ENCODE measurements at places on chromosomes 6 and 20. TPM values are rescaled to one million over a fixed set of nuclear protein-coding genes. Genes with fewer than 3 reads are reported as not detected.

The EZR gene
- 22.0 TPM for polyA plus RNA-seq

The NRN1 gene
- 1.5 TPM for polyA plus RNA-seq

DNA sequence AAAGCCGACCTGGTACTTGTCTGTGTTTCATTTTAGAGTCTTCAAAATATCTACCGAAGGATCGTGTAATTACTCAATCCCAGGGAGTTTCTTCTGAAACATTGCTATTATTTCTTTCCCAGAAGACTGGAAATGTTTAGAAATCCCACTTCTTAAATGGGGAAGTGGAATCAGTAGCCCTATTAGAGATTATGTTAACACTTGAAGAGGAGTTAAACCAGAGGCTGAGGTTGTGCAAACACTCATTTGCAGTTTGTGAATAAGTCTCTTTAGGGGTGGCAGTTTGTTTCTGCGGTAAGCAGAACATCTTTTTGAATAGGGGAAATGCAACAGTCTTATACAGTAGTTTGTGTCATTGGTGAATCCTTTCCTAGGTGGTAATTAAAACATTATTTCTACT, 21.3 kb downstream of the DSP start:
- no peak overlapping the region for H3K4me3 ChIP-seq
- DNase-seq, result no peak
- no peak overlapping the region for H3K27ac ChIP-seq
- H3K36me3 ChIP-seq, result peaks cover 42% of the 10 kb centered on the region
- peaks cover 14% of the 10 kb centered on the region for H3K4me1 ChIP-seq

- H3K27ac ChIP-seq, result no peak overlapping the region
- no peak for DNase-seq
- no peaks in the 10 kb centered on the region for H3K36me3 ChIP-seq
- no peaks in the 10 kb centered on the region for H3K27me3 ChIP-seq
- peaks cover 2% of the 10 kb centered on the region for H3K4me1 ChIP-seq
Measured at GRCh38 chr6:43761666-43762409, 8.2 kb upstream of the VEGFA start.

DNA sequence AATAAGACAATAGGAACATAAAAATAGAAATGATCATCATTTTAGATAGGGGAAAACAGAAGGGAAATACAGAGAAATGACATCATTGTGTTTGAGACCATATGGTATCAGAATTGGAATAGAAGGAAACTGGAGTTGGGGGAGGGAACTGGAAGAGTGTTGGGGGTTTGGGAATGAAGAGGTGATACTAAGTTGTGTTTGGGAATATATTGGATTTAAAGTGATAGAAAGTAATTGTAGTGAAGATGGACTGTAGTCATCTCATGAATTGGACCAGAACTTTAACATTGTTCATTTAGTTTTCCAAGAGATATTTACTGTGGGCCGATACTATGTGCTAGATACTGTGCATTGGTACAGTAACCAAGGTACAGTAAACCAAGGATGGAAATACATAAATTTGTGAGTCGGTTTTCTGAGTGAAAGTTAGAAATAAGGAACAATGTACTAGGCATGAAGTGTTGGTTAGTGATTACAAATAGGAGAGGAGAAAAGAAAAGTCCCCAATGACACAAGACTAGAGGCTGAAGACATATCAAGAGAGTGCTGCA, 32.3 kb downstream of the KCNQ5 start:
- H3K36me3 ChIP-seq, result no peaks in the 10 kb centered on the region
- no peak overlapping the region for H3K27ac ChIP-seq
- no peaks in the 10 kb centered on the region for H3K4me1 ChIP-seq
- no peaks in the 10 kb centered on the region for H3K27me3 ChIP-seq

DNA sequence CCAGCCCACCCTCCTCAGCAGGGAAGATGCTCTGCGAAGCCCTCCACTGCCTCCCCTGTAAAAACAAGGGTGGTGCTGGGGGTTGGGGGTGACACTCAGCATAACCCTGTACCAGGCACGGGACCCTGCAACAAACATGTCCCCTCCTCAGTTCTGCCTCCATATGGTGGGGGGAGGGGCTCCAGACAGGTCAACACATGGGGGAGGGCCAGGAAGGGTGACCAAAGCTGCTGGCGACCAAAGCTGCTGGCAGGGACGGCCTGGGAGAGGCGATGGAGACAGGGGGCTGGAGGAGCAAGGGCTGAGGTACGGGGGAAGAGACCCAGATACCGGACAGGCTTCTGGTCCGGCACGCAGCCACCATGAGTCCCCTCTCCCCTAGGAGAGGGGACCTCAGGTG, 123.2 kb downstream of the TAF4 start:
- no peaks in the 10 kb centered on the region for H3K36me3 ChIP-seq
- no peaks in the 10 kb centered on the region for H3K4me1 ChIP-seq
- H3K27ac ChIP-seq, result no peak overlapping the region
- no peak for DNase-seq

DNA sequence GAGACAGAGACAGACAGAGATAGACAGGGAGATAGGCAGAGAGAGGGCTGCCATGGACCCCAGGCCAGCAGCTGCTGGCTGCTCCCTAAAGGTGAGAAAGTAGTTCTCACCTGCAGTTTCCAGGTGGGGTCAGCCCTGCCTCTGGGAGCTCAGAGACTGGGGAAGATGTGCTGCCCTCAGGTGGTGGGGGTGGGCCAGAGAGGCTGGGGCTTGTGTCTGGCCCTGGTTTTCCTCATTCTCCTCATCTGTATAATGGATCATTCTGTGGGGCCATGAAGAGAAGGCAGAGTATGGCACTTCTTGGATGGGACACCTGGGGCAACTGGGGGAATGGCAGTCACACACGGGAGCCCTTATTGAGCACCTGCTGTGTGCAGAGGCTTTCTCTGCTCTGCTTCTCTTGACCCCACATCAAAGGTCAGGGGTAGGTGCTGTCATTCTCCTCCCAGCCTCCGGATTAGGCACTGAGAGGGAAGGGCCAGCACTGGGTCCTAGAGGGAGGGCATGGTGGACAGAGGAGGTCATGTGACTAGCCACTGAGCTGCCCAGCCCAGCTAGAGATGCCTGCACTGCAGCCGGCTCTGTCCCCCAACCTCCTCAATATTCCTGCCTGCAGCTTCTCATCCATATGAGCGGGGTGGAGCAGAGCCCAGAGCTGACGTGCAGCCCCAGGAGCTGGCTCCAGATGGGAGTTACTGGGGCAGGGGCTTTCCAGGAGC, 4.1 kb downstream of the ANGPT4 start:
- no peaks in the 10 kb centered on the region for H3K4me1 ChIP-seq
- H3K27me3 ChIP-seq, result no peaks in the 10 kb centered on the region
- no peak overlapping the region for H3K4me3 ChIP-seq
- no peak for DNase-seq

The TMEM200A gene
- 0.10 TPM for polyA plus RNA-seq

Data from liver (tissue), 10 donors.